ENCODE measurements at places on chromosomes 1 and 21. TPM values are rescaled to one million over a fixed set of nuclear protein-coding genes. Genes with fewer than 3 reads are reported as not detected.

The LEFTY1 gene
- not detected for total RNA-seq

The SOX13 gene
- 33.1 TPM for total RNA-seq

The SLC5A9 gene
- total RNA-seq: 1.0 TPM

The MEGF6 gene
- total RNA-seq: 61.1 TPM

The SYT14 gene
- total RNA-seq: not detected

The LIN28A gene
- total RNA-seq: not detected

The KRTAP23-1 gene
- total RNA-seq: not detected

The SELP gene
- 13.4 TPM for total RNA-seq

The FAM167B gene
- total RNA-seq: 7.5 TPM

The LY9 gene
- total RNA-seq: 0.64 TPM

The HSD3B1 gene
- not detected for total RNA-seq

The PIK3C2B gene
- 47.1 TPM for total RNA-seq

The KLHL21 gene
- 23.4 TPM for total RNA-seq

The HMCN1 gene
- total RNA-seq: 13.3 TPM
